Cardiac muscle cell (in vitro differentiated cells and primary cell): ENCODE measurements at places on chromosomes 2 and 18.

GRCh38 chr2:182049372-182050148 lies 63.9 kb downstream of the PPP1R1C start:
- DNase-seq, result peak; percentile 28

GRCh38 chr2:188328419-188328818 lies 36.7 kb downstream of the GULP1 start:
- no peak for DNase-seq

DNA sequence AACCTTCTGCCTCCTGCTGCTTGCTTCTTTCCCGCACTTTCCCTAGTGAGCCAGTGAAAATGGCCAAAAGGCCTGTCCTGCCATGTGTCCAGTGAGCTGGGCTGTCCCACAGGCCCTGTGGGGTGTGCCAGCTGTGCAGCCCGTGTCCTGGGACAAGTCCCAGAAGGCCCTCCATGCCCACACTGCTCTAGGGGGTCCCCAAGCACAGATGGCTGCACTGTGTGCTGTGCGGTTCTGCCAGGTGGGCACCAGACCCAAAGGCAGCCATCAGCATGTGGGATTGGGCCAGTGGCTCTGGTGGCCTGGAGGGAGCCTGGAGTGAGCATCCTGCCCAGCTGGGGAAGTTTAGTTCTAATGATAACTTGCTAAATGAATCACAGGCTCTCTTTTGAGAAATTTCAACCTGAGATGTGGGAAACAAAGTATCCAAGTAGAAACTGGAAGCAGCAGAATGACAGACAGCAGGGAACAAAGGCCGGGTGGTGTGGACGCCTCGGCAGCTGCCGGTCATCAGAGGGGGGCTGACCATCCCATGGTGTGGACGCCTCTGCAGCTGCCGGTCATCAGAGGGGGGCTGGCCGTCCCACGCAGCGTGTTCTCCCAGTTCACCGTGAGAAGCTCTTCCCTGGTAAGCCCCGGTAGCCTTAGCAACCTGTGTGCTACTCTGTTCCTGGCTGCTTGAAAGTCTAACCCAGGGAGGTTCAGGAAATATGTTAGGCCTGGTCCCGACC lies 9.9 kb upstream of the CNDP2 start:
- DNase-seq, result no peak

- no peak for DNase-seq
Measured at GRCh38 chr2:38230756-38231155, 146.3 kb downstream of the ATL2 start.

DNA sequence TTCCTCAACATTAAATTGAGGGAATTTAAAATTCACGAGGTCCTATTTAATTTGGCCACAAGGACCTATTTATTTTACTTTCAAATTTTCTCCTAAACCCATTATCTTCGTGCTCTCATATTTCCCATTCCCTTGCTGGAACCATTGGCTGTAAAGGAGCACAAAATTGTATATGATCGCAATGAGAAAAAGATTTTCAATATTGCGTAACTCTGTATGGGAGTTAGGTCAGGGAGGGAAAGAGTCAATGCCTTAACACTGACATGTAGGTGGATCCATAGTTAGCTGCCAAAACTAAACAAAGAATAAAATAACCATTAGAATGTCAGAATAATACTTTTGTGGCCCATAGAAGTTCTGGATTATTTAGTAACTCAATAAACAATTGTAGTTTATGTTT lies 40.6 kb upstream of the ZC3H15 start:
- DNase-seq, result peak; percentile 2

- peak; percentile 48 for DNase-seq
Measured at GRCh38 chr2:12514631-12515437, 201.9 kb upstream of the TRIB2 start.

DNA sequence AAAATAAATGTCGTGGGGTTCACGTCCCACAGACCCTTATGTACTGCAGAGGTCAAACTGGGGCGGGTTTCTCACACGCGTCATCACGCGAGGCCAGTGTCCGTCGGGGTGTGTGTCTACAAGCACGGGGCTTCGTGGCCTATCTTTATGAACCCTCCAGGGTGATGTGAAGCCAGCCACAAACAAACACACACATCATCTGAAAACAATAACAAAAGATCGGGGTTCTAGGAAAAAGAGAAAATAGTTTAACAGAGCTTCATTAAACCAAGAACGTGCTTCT lies 23.3 kb downstream of the LDLRAD4 start:
- no peak for DNase-seq

GRCh38 chr2:159539701-159540100 lies 76.6 kb downstream of the BAZ2B start:
- DNase-seq, result no peak

DNA sequence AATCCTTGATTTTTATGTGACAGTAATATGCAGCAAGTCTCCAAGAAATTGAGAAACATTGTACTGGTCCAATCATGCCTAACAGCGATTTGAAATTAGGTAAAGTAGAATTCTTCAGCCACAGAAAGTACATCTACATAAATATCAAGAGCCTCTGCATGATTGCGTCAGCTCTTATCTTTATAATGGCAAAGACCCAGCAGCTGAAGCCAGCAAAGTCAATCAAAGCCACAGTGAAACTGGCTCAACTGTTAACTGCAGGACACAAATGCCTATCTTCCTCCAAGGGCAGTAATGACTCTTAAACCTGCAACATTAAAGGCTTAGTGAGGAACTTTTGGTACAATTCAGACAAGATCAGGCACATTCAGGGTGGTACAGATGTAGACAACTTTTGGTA lies 102.5 kb downstream of the BARD1 start:
- peak; percentile 58 for DNase-seq

DNA sequence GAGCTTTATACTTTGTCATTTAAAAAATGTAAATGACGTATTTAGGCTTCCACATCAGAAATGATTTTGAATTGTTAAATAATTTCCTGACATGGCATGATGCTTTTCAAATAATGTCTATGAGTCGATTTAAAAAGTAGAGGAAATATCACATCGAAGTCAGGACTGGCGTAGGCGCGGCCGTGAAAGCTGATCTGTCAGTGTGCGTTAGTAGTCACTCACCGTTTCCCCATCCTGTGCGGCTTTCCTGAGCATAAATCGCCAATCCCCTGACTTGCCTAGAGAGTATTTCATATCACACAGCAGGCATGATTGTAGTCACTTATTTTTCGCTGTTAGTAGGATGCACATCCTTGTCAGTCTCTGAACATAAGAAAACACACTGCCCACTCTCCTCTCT lies 843.1 kb downstream of the SOCS6 start:
- DNase-seq, result no peak

DNA sequence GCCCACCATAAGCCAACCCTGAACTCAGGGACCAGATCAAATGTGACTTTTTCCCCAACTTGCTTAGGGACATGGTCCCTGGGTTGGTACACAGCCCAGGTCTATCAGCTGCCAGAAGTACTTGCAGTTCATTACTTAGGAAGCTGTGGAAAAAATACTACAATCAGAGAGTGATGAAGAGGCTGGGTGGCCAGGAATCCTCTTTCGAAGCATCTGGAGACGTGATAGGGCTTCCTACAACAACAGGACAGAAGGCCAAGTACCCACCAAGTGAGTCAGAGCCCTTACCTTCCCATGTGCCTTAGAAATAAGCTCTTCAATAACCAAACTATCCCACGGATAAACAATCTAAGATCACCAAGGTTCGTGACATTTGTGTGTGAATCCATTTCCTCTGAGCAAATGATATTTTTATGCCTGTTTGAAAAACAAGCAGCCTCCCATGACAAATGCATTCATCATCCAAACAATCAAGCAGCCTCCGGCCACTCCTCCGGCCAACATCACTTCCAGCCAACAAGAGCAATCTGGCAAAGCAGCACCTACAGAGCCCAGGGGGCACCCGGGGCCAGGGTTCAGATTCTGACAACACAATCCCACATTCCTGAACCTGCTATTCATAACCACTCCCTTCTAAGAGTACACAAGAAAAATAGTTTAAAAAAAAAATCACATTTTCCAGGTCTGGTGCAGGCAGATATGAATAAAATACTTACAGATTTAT lies 26.4 kb downstream of the TBC1D8 start:
- DNase-seq, result no peak

GRCh38 chr2:217125014-217125413 lies 265.1 kb upstream of the TNP1 start:
- no peak for DNase-seq

GRCh38 chr2:144382849-144383248 lies 137.1 kb downstream of the ZEB2 start:
- no peak for DNase-seq

GRCh38 chr2:204982303-204982702 lies 437.0 kb downstream of the PARD3B start:
- no peak for DNase-seq

DNA sequence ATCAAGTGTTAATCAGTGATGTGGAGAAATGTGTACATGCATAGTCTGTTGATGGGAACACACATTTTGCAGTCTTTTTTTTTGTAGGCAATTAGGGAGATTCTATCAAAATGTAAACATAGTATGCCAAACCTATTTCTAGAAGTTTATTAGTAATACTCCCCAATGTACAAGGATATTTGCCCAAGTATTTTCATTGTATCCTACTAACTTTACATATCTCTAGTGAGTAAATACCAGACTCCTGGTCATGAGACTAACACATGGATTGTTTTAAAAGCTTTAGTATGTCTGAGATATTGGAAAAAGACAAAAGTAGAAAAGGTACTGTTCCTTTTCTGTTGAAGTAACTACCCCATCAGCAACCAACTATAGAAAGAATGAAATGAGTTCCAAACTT lies 513.0 kb downstream of the PTPRM start:
- no peak for DNase-seq

- no peak for DNase-seq
Measured at GRCh38 chr18:69531973-69532372, 131.3 kb downstream of the DOK6 start.

GRCh38 chr2:27582129-27582694 lies 630 bp upstream of the ZNF512 start:
- no peak for DNase-seq

DNA sequence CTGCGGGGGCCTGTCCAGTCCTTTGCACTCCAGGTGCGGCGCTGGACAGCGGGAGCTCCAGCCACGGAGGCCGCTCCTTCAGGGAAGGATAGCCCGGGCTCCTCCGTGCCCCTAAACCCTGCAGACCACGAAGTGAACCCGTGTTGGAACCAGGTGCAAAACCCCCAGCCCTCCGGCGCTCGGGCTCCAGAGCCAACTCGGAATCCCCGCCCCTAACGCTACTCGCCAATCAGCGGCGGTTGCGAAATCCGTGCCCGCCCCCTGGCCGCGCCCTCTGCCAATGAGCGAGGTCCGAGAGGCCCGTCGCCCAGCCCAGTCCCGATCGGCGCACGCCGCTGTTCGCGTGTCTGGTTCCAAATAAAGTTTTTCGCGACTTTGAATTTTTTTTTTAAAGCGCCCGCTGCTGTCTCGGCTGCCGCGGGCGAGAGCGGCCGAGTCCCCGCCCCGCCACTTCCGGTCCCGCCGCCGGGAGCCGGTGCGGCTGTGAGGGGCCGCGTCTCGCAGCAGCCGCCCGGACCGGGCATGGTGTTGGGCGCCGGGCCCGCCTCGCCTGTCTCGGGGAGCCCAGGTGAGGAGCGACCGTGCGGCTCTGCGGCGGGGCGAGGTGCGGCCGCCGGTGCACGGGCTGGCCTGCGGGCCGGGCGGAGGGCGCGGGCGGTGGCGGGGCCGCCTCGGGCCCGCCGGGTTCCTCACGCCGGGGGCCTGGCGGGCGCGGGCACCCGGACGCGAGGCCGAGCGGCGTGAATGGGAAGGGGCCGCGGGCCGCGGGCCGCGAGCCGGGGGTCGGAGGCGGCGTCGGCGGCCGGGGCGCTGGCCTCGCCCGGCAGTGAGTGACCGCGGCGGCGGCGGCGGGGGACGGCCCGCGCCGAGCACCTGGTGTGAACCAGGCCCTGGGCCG lies at the start of gene UBE2F:
UBE2F (plus strand) TSS at position 450 of the 898 bp plus-strand sequence. CDS start 6,094 bp downstream, outside the sequence.
- DNase-seq, result peak; percentile 98

DNA sequence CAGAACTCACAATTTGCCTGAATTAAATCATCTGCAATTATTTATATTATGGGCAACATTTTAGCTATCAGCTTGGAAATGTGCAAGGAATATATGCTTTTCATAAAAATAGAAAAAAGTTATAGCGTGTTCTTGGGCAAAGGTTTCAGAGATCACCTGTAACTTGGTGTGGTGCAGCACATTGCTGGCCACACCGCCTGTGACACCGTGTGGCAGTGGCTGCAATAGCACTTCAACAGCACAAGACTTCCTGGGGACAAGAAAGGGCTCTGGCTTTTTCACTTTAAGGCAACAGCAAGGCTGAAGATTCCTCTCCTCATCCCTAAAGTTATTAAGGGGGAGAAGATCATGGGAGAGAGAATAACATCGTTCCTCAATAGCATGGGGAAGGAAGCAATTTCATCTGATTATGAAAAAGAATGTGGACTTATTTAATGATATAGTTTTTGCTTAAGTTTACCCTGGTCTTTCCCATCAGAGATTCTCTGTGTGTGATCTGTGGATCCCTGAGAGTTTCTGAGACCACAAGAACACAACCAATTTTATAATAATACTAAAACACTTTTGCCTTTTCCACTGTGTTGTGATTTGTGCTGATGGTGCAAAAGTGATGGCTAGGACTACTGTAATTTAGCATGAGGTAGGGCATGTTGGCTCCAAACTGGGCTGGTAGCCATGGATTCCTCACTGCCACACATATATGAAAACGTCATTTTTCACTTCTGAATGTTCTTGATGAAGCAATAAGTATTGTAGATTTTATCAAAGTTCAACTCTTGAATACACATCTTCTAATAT lies 15.0 kb upstream of the SERPINB3 start:
- peak; percentile 50 for DNase-seq

DNA sequence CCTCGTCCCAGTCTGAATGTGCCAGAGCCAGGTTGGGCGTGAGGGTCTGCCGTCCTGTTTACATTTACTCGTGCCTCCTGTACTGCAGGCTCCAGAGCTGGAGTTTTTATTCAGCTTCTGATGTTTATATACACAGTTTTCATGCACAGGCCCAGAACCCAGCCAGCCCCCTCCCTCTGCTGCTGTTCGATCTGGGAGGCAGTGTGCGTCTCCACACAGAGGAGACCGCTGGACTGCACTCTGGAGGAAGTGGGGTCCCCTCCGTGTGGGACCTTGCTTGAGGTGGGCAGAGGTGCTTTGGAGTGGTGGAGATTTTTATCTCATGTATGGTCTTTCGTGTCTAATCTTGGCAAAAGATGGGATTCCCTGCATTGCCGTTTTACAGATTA lies 90.6 kb downstream of the GLI2 start:
- no peak for DNase-seq

GRCh38 chr2:237863102-237863511 lies 3.7 kb downstream of the RAMP1 start:
- no peak for DNase-seq

GRCh38 chr2:109032229-109032820 lies 43.3 kb upstream of the EDAR start:
- DNase-seq, result no peak

GRCh38 chr2:1049691-1050090 lies 99.0 kb downstream of the SNTG2 start:
- DNase-seq, result no peak

- no peak for DNase-seq
Measured at GRCh38 chr18:49843131-49843530, 29.8 kb upstream of the ACAA2 start.

GRCh38 chr2:24788816-24789215 lies 4.4 kb downstream of the PTRHD1 start:
- DNase-seq, result no peak

GRCh38 chr2:239694487-239694886 lies 293.7 kb upstream of the HDAC4 start:
- no peak for DNase-seq
